ENCODE measurements at places on chromosomes 16 and 17.

DNA sequence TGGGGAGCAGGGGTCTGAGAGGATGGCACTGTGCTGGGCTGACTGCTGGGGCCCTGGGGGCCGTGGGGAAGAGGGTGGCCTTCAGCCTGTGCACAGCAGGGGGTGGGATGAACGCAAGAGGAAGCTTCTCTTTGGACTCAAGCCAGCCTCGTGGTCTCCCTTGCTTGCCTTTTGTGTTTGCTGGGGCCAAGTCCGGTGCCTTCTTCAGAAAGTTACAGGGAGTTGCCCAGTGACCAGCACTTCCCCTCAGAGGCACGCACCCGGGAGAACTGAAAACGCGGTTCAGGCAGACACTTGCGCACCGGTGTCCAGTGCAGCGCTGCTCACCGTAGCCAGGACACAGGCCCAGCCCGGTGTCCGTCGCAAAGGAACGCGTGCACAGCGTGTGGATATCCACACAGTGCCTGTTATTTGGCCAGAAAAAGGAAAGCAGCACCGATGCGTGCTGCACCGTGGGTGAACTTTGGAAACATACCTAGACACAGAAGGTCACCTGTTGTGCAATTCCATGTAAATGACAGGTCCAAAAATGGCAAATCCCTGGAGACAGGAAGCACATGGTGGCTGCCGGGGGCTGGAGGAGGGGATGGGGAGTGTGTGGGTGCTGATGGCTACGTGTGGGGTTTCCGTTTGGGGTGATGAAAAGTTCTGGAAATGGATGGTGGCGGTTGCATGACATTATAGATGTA, 29.4 kb upstream of the NUDT16L1 start:
- DNase-seq: no peak

DNA sequence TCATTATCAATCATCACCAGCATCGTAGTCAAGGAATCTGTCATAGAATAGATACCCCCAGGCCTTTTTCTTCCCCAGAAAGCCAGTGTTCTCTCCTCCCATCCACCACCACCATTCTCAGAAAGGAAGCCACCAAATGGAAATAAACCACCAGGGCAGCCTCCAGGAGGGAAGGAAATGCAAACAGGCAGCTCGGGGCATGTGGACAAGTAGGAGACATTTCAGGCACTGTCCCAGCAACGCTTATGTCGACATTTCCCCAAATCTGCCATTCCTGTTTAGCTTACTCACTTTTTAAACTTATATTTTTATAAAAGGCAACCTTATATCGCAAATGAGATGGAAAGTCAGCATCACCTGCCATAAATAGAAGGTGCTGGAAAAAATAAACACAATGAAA, 15.8 kb downstream of the EMP2 start:
- no peak for DNase-seq

- peak; percentile 4 for DNase-seq
These were observed at the start of gene LGALS9 for GRCh38 chr17:27630607-27631410. LGALS9 (plus strand) TSS chr17:27631188; CDS start chr17:27631266, 78 bp downstream.

- no peak for DNase-seq
These were observed 13.5 kb downstream of the KCTD2 start for GRCh38 chr17:75060434-75061054.

DNA sequence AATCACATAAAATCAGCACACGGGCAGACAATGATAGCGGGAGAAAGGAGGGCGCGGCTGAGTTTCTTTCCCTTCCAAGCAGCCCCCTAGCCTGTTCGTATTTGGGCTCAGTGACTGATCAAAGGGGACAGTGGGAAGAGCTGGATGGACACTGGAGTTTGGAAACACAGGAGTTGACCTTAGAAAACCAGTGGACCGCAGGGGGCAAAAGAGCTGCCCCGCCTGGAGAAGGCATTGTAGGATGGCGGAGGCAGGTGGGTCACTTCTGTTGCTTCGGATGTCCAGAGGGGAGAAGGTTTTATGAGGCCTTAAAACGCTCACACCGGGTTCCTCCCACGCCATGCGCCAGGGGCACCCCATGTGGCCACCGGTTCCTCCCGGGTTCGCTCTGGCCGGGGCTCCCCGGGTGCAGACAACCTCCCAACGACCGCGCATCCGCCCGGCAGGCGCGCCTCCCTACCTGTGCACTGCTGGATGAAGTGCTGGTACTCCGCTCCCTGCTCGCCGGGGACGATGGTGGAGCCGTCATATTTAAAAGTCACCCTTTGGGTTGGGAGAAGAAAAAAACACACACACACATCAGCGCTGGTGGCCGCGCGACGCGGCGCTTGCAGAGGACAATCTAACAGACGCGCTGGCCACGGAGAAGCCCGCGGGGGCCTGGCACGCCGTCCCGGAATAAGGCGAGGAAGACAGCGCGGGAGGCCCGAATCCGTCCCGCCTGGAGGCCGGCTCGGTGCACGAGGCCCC, 662 bp downstream of the COTL1 start:
- no peak for DNase-seq

DNA sequence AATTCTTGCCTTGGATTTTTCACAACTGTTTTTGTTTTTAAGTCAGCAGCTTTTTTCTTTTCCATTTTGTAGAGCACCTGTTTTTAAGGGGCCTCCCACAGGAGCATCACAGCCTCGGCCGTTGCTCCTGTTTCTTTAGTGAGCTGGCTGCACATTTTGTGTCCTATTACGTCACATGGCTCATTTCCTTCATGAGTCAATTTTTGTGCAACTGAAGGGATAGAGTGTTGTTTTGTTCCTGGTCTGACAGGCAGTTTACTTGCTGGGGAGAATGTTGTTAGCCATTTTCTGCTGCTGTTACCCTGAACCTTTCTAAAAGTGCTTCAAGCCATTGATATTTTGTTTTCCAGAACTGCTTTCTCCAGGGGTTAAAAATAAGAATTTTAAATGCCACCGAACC, 45.0 kb upstream of the CRISPLD2 start:
- no peak for DNase-seq

GRCh38 chr16:89285381-89285780, 67.9 kb downstream of the ZNF778 start:
- DNase-seq: no peak

GRCh38 chr17:35998756-35999155, 2.6 kb downstream of the CCL15 start:
- DNase-seq: no peak

DNA sequence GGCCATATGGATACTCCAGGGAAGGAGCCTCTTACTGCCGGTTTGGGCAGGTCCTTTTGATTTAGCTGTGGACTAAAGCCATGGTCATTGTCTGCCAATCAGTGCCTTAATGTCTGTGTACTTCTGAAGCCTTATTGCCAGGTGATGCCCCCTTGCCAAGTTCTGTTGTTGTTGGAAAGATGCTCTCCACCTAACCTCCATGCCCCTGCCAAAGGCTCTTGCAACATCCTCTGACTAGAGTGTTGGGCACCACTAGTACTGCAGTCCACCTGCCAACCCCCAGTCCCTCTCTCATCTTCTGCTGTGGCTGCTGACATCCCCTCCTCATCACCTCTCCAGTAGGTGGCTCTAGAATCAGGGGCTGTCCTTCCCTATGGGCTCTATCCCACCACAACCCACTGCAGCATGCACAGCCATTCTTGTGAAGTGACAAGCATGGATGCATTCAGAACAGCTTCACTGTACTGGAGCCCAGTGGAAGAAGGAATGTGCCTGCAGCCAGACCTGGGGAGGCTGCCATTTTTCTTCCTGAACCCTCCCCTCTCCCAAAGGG, 375.3 kb upstream of the CDH5 start:
- DNase-seq: no peak

- DNase-seq: no peak
These were observed 23.2 kb downstream of the COIL start for GRCh38 chr17:56937687-56938086.

GRCh38 chr17:81277421-81277820, 17.7 kb downstream of the SLC38A10 start:
- DNase-seq: no peak

- no peak for DNase-seq
These were observed 6.8 kb downstream of the FHOD1 start for GRCh38 chr16:67240506-67240905.

DNA sequence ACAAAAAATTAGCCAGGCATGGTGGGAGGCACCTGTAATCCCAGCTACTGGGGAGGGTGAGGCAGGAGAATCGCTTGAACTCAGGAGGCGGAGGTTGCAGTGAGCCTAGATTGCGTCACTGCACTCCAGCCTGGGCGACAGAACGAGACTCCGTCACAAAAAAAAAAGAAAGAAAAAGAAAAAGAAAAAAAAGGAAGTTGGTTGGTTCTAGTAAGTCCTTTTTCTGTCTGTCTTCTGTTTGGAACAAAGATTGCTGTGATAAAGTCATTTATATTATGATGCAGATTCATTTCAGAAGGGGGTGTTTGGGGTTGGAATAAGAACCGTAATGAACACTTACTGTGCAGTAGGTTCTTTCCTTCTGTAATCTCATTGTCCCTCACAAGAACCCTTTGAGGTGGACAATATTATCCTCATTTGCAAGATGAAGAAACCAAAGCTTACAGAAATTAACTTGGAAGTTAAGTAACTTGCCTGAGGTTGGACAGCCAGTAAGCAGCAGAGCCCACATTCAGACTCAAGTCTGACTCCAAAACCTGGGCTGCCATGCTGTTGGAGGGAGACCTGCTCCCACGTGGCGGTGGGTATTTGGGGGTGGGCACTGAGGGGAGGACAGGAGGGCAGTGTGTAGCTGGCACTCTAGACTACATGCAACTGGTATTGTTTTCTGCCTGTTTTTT, 10.3 kb downstream of the MINK1 start:
- no peak for DNase-seq

GRCh38 chr17:77677211-77677610, 281.3 kb upstream of the TNRC6C start:
- no peak for DNase-seq

DNA sequence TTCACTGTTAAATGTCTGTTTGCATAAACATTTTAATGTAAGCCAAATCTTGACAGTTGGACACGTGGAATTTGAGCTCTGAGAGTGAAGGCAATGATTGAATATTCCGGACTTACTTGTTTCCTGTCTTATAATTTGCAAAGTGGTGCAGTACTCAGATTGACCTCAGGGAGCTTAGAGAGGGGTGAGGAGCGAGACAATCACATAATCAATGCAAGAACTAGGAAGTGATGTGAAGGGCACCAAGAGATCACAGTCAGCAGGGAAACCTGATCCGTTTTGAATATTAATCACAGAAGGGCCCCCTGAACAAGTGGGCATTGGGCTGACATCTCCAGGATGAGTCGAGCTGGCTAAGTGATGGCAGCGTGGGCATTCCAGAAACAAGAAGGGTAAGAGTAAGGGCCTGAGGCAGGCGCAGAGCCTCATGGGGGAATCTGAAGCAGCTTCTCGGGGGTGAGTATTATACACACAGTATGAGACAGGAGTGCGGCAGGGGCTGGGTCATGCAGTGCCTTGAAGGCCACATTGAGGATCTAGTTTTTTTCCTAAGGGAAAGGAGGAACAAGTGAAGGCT, 26.1 kb downstream of the TEX2 start:
- no peak for DNase-seq

- no peak for DNase-seq
These were observed 5.5 kb downstream of the ARMC5 start for GRCh38 chr16:31464781-31465260.

- DNase-seq: peak; percentile 12
These were observed 88.6 kb downstream of the USP31 start for GRCh38 chr16:23060458-23061320.

DNA sequence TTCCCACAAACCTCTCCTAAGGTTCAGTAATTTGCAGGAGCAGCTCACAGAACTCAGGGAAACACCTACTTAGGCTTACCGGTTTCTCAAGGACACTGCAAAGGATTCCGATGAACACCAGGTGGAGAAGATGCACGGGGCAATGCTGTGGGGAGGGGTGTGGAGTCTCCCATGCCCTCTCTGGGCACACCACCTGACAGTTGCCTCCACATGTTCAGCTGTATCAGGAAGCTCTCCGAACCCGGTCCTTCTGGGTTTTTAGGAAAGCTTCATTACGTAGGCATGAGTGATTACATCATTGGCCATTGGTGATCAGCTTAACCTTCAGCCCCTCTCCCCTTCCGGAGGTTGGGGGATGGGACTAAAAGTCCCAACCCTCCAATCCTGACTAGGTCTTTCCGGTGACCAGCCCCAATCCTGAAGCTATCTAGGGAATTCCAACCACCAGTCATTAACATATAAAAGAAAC, 21.6 kb downstream of the C17orf58 start:
- no peak for DNase-seq

DNA sequence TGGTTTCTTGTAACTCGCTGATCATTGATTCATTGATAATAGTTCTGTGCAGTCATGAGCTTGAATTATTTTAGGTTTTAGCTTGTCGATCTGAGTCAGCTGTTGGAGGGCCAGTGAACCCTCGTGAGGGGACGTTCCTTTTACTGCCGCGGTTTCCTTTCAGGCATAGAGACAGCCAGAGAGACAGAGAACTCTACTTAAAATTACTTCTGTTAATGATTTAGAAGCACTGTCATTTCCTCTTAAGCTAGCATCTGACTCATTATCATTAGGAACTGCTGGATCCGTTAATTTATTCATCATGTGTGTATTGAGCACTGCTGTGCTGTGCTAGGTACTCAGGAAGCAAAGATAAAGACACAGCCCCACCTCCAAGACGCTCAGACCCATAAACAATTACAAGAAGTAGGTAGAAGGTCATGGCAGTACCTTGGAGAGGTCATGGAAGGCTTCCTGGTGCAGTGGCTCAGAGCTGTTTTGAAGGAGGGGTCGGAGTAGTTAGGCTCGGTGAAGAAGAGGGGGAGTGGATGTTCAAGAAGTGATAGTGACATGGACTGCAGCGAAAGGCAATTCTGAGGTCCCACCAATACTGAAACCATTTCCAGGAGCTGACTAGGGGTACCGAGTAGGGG, 3.3 kb downstream of the PGS1 start:
- no peak for DNase-seq

- DNase-seq: no peak
These were observed 1681.0 kb downstream of the TP53TG3F start for GRCh38 chr16:35140293-35140986.

DNA sequence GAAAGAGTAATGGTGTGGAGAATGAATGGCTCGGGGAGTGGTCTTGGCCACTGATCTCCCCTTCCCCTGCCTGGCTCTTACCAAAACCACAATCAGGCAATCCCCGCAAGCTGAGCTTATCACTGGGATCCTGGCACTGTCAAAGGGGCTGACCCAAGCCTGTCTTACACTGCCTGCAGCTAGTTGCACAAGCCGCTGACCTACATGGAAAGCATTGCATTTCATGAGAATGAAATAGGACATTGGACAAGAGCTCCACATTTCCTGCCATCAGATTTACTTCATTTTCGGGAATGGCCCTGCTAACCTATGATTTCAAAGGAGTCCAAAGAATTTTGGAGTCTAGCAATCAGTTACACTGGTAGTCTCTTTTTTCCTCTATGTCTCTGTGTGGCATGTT, 146.4 kb downstream of the PCTP start:
- DNase-seq: no peak

- DNase-seq: no peak
These were observed 71.9 kb upstream of the NOG start for GRCh38 chr17:56521414-56522141.

- DNase-seq: no peak
These were observed 61.2 kb upstream of the CCL1 start for GRCh38 chr17:34423978-34424813.

DNA sequence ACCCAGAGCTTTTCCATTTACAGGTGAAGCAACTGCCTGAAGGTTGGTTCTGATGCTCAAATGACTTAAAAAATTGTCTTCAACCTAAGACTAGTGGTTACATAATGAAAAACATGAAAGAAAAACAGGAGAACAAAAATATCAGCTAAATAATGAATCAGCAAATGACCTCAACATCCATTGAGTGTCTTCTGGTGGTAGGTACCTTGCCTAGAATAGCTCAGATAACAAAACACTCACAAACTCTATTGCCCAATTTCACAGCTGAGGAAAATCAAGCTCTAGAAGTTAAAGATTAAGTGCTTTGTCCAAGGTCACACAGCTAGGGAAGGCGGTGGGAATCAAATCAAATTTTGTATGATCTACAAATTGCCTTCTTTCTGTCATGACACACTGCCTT, 304.6 kb upstream of the CDH11 start:
- no peak for DNase-seq

All from stimulated activated CD8-positive, alpha-beta memory T cell treated with anti-CD3 and anti-CD28 coated beads, Interleukin-4, amount 100 ng/mL, for 4 hours (primary cell).